Erythroblast (primary cell): ENCODE measurements at places on chromosomes 12 and 14.

DNA sequence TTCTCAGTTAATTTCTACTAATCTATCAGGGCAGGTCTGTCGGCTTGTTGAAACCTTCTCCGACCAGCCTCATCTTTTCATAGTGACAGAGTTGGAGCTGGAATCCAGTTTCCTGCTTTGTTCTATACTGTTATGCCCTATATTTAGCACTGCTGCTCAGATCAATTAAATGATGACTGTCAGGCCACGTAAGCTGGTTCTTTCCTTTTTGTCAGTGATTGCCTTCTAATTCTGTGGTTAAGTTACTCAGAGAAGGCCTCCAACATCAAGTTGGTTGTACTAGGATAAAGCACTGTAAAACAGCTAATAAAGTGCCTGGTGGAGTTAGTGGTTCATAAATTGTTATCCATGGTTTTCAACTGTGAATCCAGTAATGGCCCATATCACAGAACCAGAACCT, 22.6 kb downstream of the DERA start:
- DNase-seq = no peak

DNA sequence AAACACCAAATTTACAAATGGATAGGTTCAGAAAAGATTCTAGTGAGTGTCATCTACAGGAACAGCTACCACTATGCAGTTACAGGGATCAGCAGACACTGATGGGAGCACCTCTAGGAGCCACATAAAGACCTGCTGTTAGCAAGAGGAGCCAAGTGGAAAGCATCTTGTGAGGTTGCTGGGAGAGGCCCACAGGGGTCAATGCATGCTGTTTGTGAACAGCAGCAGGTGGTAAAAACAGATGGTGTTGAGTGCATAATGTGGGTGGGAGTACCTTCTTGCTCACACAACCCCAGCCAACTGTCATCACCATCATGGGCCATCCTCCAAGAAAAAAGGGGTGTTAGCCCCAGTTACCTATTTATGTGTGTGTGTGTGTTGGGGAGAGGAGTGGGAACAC, 215.2 kb upstream of the SSTR1 start:
- no peak for DNase-seq

DNA sequence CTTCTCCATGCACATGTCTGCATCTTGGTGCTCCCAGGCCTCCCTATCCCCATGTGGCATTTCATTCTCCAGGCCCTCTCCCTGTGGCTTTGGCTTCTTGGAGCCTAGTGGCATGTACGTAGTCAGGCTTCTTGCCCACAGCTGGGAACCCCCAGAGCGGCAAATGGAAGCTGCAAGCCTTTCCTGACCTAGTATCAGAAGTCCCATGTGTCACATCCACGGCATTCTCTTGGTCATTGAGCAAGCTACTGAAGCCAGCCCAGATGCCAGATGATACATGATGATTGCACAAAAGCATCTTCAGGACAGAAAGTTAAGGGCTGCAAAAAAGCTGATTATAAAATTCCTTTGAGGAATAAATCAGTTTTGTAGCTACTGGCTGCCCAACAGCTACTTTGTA, 154.9 kb downstream of the PELI2 start:
- no peak for DNase-seq

DNA sequence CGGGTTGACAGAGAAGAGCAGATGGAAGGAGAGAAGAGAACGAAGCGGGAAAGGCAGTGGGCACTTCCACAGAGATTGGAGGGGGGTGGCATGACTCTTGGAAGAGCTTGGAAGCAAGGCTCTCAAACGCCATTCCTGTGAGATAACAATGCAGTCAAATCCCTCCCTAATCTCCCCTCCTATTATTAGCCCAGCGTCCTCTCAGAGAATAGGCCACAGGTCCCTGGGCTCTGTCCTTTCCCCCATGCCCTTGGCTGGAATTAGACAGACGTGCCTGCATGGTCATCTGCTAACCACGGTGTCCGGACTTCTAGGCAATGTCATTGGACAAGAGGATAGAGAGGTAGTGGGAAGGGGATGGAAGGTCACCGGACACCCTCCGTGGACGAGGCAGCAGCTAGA, 8.0 kb upstream of the MYH7 start:
- no peak for DNase-seq

GRCh38 chr14:77088219-77088618, 9.8 kb upstream of the CIPC start:
- DNase-seq = no peak

- no peak for DNase-seq
Measured at GRCh38 chr12:106080041-106080790, 58.5 kb downstream of the NUAK1 start.

GRCh38 chr12:89319122-89319521, 33.2 kb downstream of the DUSP6 start:
- no peak for DNase-seq

GRCh38 chr12:33671676-33672075, 232.1 kb upstream of the SYT10 start:
- no peak for DNase-seq

DNA sequence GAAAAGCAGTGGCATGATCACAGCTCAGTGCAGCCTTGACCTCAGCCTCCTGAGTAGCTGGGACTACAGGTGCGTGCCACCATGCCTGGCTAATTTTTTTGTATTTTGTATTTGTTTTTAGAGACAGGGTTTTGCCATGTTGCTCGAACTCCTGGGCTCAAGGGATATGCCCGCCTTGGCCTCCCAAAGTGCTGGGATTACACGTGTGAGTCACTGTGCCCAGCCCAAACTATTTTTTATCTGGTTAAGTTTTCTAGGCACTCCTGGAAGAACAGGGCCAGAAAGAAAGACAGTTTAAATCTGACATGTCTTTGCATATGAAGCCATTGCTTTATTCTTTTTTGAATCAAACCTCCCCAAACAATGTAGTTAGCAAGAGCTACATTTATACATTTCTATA, 27.5 kb upstream of the PTGR2 start:
- DNase-seq = no peak

DNA sequence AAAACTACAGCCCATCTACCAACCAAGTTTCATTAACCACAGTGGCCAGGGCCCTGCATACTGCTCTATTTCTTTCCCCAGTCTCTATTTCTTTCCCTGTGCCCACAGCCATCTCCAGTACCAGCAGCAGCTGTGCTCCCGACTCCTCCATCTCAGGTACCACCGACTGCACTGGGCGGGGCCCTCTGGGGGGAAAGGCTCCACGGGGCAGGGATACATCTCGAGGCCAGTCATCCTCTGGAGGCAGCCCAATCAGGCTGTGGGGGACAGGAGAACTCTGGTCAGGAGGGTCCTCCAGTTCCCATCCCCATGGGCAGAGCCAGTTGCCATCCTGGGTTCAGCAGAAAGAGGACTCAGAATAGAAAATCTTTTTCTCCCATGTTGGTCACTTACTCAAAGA, 3.0 kb downstream of the CDK4 start:
- no peak for DNase-seq

- DNase-seq = no peak
Measured at GRCh38 chr12:78651755-78652154, 212.8 kb upstream of the SYT1 start.

DNA sequence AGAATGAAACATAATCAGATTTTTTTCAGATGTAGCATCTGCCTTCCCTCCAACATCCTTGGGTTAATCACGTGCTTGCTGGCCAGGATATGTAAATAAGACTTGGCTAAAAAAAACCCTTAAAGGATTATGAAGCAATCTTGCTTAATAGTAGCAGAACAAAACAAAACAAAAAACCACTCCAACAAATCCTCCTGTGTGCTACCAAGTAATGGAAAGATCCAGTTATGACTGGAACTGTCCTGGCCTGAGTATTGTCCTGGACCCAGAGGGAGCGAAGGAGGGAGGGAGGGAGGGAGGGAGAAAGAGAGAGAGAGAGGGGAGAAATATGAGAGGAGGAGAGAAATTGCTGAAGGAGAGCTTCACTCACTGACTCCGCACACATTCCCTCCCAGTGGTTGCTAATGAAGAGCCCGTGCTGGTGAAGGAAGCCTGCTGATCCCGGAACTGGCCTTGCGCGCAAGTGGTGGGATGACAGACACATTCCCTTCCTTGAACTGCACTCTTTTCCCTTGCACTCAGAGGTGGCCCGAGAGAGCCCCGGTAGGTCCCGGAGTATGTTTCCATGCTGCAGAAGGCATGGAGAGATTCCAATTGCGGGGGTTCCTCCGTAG, 57.2 kb downstream of the HMGA2 start:
- peak; percentile 11 for DNase-seq

DNA sequence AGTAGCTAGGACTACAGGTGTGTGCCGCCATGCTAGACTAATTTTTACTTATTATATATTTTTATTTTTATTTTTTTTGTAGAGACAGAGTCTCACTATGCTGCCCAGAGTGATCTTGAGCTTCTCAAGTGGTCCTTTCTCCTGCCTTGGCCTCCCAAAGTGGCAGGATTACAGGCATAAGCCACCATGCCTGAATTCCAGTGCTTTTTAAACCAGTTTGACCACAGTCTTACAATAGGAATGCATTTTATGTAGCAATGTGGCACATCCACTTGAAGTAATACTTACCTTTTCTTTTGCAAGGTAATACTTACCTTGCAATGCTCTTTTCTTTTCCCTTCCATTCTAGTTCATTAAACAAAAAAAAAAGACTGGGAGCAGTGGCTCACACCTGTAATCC, 38.0 kb upstream of the CPM start:
- no peak for DNase-seq

GRCh38 chr12:118581371-118581770, 205.0 kb downstream of the SUDS3 start:
- no peak for DNase-seq

DNA sequence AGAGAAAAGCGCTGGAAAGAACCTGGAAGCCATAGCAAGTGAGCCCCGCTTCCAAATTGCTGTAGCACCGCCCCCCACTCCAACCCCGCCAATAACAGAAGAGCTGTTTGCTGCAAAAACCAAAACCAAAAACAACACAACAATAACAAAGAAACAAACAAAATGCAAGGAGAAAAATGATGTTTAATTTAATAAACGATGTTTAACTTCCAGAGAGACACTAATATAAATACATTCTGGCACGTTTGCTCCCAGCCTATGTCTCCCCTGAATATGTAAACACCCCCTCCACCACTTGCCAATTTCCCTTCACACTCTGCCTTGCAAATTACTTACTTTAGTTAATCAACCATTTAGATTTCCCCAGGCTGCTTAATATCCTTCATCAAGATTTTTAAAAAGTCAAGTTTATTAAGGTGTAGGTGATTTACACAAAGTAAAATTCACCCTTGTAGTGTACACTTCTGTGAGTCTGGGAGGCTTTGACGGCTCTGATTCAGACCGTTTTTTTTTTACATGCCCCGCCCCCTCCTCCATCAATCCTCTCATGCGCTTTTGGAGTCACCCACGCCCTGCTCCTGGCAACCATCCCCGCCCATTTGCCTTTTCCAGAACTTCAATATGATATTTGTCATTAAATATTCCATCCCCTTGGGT, 482 bp upstream of the IFI27L2 start:
- peak; percentile 43 for DNase-seq

DNA sequence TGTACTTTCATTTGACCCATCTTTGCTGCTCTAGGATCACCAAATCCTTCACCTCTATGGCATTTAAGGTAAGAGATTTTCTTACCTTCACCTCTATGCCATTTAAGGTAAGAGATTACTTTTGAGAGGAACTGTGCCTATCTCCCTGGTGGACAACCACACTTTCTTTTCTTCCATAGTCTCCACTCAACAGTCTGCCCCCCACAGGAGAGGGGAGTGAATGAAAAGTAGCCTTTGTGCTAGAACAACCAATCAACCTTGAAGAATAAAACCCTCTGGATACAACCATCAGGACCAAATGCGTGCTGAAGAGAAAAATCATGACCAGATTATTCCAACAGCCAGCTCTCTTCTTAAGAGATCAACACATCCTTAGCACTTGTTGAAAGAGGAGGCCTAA, 258.6 kb upstream of the TMPO start:
- no peak for DNase-seq

- peak; percentile 9 for DNase-seq
Measured at GRCh38 chr12:46153268-46153872, 115.5 kb downstream of the SLC38A1 start.

- no peak for DNase-seq
Measured at GRCh38 chr14:62916551-62916950, 128.7 kb downstream of the KCNH5 start.

DNA sequence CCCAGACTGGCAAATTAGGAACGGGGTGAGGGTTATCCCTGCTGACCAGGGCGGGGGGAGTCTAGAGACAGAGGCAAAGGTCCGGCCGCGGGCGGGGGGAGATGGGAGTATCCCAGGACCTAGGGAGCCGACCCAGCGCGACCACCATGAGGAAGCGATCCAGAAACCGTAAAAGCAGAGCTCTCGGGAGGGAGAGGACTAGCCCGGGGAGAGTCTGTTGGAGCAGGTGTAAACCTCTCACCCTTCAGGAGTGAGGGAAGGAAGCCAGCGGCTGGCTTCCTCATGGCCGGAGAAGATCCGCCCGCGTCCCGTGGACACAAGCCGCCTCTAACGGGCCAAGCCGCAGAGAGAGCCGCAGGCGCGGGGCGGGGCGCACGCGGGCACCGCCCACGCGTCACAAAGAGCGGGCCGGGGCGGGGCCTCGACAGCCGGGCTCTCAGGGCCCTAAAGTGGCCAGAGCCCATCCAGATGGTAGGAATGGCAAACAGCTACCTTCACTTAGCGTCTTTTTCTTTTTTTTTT, at the start of gene ACRBP:
ACRBP (minus strand) TSS at position 350 of the 522 bp plus-strand sequence; CDS start at position 284, 66 bp downstream.
- peak; percentile 79 for DNase-seq

GRCh38 chr12:13196130-13196921, at the start of gene EMP1:
TSS of gene EMP1 (plus strand) at chr12:13196726. CDS start at chr12:13211511, 14,785 bp downstream.
- DNase-seq = peak; percentile 75

DNA sequence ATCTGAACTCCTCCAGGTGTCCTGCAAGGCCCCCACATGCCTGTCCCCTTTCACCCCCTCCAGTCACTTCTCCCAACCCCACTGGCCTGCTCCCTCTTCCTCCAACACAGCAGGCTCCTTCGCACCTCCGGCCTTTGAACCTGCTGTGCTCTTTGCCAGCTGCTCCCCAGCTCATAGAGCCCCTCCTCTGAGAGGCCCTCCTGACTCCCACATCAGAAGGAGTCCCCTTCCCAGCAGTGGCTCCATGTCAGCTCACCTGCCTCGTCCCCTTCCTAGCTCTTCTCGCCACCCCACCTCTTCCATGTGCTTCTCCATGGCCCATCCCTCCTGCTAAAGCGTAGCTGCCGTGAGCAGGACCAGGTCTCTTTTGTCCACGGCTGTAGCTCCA, 22.1 kb downstream of the SCARB1 start:
- no peak for DNase-seq

- DNase-seq = no peak
Measured at GRCh38 chr14:20194101-20194500, 3.4 kb downstream of the OR11G2 start.
